ENCODE measurements at places on chromosomes 4 and X. TPM values are rescaled to one million over a fixed set of nuclear protein-coding genes. Genes with fewer than 3 reads are reported as not detected.

DNA sequence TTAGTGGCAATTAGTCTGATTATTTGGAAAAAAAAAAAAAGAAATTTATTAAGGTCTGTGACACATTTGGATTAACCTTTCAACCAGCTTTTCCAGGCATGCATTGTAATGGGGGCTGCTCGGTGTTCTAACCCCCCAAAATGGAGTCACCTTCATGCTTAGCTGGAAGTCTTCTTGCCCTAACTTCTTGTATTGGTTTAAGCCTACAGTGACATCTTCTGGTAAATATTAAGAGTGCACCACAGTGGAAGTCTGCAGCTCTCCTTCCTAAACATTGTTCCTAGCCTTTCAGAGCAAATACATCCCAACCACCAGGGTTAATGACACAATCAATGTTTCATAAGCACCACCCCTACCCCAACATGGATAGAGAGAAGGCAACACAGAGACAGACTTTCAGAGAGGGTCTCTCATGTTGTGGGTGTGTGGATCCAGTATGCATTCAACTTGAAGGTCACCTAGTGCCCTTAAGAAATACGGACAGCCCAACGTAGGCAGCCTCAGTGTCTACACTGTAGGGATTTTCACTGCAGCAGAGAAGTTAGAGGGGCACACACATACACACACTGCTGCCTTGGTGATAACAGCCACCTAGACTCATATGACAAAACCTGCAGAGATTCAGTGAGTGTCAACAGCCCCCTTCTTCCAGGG is 142.9 kb upstream of the MBNL3 start:
- no peaks in the 10 kb centered on the region for H3K27me3 ChIP-seq
- no peaks in the 10 kb centered on the region for H3K4me1 ChIP-seq
- no peak for DNase-seq

Gene ZAR1
- not detected for total RNA-seq

Gene USP51
- total RNA-seq: 1.4 TPM

DNA sequence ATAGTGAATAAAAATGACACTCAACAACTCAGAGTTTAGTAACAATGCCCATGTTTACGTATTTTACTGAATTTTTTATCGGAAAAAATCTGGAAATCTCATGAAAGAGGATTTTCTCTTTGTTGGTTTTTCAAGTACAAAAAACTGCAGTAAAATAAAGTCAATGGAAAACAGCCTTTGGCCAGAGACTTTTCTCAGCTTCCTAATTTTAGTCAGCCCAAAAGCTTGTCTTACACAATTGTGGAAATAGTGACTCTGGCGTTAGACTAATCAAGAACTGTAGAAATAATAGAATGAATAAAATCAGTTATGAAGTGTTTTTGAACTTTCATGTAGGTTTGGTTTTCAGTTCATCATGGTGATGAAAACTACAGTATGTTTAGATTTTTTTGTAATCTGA is 234.7 kb downstream of the DKK2 start:
- H3K27me3 ChIP-seq: no peaks in the 10 kb centered on the region
- H3K4me1 ChIP-seq: no peaks in the 10 kb centered on the region
- no peak overlapping the region for H3K4me3 ChIP-seq
- no peak overlapping the region for H3K27ac ChIP-seq

GRCh38 chr4:25870081-25870480 is 7.3 kb upstream of the SEL1L3 start:
- H3K4me1 ChIP-seq: peaks cover 8% of the 10 kb centered on the region
- no peaks in the 10 kb centered on the region for H3K36me3 ChIP-seq
- H3K27me3 ChIP-seq: no peaks in the 10 kb centered on the region
- H3K4me3 ChIP-seq: no peak overlapping the region
